PC-9 (cell line): ENCODE measurements at places on chromosomes 2 and 18. TPM values are rescaled to one million over a fixed set of nuclear protein-coding genes. Genes with fewer than 3 reads are reported as not detected.

DNA sequence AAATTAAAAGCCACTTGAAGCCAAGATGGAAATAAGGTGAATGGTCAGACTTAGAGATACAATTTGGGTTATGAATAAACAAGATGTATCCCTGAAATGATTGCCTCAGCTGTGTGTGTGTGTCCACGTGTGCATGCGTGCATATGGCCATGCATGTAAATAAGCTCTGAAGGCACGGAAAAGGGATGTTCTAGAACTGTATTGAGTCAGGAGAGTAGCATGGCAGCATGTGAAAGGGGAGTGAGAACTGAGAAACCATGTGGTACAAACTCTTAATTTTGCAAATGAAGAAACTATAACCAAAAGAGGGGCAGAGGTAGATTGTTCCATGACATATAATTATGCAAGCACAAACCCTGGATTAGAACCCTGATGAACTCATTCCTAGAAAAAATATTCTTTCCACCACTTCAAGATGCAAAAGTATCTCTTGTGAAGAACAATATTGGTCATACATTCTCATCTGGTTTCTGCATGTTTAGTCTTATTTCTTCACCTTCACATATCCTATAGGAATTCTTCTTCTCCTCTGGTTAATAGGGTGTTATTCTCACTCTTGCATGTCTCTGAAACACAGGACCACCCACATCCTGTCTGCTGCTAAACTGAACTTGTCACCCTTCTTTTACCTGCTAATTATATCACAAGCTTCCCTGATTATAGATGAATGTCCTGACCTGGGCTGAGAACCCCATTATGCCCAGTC is 455.8 kb downstream of the SETBP1 start:
- no peak for DNase-seq
- H3K36me3 ChIP-seq: no peaks in the 10 kb centered on the region
- no peak overlapping the region for H3K4me3 ChIP-seq
- H3K4me1 ChIP-seq: peaks cover 2% of the 10 kb centered on the region

DNA sequence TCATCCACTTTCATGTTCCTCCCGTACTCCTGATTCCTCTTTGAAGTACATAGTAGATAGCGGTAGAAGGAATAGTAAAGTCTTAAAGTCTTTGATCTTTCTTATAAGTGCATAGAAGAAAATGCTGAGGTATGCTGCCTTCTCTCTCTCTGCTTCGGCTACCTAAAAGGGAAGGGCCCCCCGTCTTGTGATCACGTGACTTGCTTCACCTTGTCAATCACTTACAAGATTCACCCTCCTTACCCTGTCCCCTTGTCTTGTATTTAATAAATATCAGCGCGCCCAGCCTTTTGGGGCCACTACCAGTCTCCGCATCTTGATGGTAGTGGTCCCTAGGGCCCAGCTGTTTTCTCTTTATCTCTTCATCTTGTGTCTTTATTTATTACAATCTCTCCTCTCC is 932.2 kb upstream of the FANCL start:
- H3K36me3 ChIP-seq: no peaks in the 10 kb centered on the region
- DNase-seq: peak; percentile 33
- H3K27ac ChIP-seq: no peak overlapping the region
- H3K4me1 ChIP-seq: no peaks in the 10 kb centered on the region
- no peak overlapping the region for H3K4me3 ChIP-seq

The REG3A gene
- not detected in 2 replicates for total RNA-seq

The ESPNL gene
- total RNA-seq: 1.1 and 2.2 TPM in 2 replicates

DNA sequence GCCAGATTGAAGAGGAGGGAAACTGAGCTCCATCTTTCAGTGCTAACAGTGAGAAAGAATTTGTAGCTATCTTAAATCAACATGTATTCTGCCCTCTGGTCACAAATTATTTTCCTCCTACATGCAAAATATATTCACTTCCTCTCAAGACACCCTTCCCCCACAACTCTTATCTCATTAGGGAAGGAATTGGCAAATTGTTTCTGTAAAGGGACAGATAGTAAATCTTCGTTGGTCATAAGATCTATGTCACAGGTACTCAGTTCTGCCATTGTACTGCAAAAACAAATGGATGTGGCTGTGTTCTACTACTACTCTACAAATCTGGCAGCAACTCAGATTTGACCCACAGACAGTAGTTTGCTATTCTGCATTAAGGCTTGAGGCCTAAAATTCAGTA is 53.0 kb upstream of the CYP20A1 start:
- no peaks in the 10 kb centered on the region for H3K4me1 ChIP-seq
- H3K4me3 ChIP-seq: no peak overlapping the region
- no peak overlapping the region for H3K27ac ChIP-seq
- H3K36me3 ChIP-seq: no peaks in the 10 kb centered on the region

- H3K36me3 ChIP-seq: no peaks in the 10 kb centered on the region
- H3K4me3 ChIP-seq: no peak overlapping the region
- no peaks in the 10 kb centered on the region for H3K27me3 ChIP-seq
- peaks cover 16% of the 10 kb centered on the region for H3K4me1 ChIP-seq
- H3K27ac ChIP-seq: no peak overlapping the region
- DNase-seq: no peak
These were observed 25.1 kb upstream of the SOS1 start for GRCh38 chr2:39145906-39146421.

DNA sequence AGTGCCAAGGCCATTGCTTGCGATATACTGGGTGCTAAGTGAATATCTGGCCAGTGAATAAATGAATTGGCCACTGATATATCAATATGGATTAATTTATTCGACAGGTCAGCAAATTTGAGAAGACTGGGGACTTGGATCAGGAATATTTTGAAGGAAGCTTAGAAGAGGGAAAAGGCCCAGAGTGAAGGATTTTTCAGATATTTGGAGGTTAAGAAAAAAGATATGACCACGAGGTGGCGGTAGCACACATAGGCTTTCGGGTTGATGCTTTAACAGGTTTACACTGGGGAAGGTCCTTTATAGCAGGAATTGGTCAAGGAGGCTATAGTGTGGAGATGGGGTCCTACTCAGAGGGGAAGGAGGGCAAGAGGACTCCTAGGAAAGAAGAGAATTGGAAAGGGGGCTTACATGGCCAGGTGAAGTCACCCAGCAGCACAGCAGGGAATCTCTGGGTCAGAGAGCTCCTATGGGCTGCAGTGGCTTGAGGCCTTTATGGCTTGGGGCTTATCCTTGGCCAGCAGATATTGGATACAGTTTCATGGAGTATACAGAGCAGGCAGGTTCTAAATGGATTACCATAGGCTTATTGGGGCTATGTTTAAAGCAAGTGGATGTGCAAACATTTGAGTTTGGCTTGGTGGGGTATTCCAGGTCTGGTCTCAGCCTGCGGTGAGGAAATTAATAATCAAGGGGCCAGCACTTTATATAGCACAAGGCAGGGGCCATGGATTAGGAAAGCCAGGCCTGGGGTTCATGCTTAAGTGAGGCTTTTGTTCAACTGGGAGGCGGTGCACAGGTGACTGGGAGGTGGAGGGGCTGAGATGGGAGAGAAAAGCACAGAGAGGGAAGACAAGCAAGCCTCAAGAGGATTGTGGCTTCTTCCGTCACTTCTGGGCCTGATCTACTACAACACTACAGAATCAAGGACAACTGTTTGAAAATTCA is 9.7 kb downstream of the IL1RN start:
- no peaks in the 10 kb centered on the region for H3K36me3 ChIP-seq
- peaks cover 15% of the 10 kb centered on the region for H3K4me1 ChIP-seq
- DNase-seq: no peak
- H3K27me3 ChIP-seq: no peaks in the 10 kb centered on the region
- H3K27ac ChIP-seq: no peak overlapping the region
- no peak overlapping the region for H3K4me3 ChIP-seq

DNA sequence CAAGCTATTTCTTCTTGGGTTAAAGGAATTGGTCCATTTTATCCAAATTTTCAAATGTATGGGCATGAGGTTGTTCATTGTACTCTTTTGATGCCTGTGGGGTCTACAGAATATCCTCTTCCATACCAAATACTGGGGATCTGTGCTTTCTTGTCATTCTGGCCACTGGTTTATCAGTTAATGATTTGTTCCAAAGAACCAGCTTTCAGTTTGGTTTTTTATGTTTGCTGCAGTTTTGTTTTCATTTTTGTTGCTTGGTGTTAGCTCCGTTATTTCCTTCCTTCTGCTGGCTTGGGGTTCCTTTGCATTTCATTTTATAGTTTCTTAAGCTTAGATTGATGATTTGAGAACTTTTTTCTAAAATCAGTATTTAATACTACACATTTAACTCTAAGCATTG is 45.5 kb downstream of the SLC66A2 start:
- H3K27ac ChIP-seq: no peak overlapping the region
- H3K27me3 ChIP-seq: no peaks in the 10 kb centered on the region
- DNase-seq: no peak
- no peaks in the 10 kb centered on the region for H3K4me1 ChIP-seq

GRCh38 chr2:232126301-232127099 is 165.0 kb downstream of the DIS3L2 start:
- no peak overlapping the region for H3K4me3 ChIP-seq
- no peak overlapping the region for H3K27ac ChIP-seq
- no peaks in the 10 kb centered on the region for H3K4me1 ChIP-seq
- H3K36me3 ChIP-seq: 0 out of 2 replicates have a peak, but pooled peaks cover 4% of the 10 kb centered on the region
- H3K27me3 ChIP-seq: no peaks in the 10 kb centered on the region
- DNase-seq: no peak

DNA sequence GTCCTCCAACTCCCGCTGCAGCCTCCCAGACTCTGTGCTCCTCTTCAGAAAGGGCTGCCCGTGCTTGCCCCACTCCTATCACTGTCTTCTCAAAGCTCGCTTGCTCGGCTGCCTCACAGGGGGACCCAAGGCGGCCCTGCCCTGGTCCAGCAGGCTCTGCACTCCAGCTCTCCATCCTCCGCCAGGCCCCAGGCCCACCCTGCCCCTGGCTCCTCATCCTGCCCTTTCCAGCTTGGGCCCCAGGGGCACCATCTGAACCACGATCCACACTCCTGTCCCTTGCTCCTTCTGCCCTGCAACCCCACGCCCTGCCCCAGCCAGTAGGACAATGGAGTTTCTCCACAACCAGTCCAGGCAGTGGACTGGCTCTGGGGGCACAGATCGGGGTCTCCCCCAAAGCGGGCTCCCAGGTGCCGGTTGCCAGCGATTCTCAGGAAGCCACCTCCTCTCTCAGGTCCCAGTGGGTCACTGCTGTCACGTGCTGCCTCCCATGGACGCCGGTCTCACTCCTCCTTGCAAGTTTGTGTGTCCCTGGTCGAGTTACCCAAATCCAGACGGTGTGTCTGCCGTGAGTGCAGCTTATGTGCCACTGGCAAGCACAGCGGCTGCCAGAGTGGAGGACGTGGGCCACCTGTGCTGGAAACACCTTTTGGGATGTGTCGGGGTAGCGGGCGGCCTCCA is 238.5 kb downstream of the HDAC4 start:
- no peak overlapping the region for H3K4me3 ChIP-seq
- no peaks in the 10 kb centered on the region for H3K4me1 ChIP-seq
- no peak overlapping the region for H3K27ac ChIP-seq
- DNase-seq: no peak
- no peaks in the 10 kb centered on the region for H3K36me3 ChIP-seq

- DNase-seq: no peak
- H3K36me3 ChIP-seq: no peaks in the 10 kb centered on the region
- H3K27me3 ChIP-seq: peaks cover 33% of the 10 kb centered on the region
- H3K27ac ChIP-seq: no peak overlapping the region
These were observed 198.5 kb upstream of the SMIM21 start for GRCh38 chr18:75625966-75626365.

- no peaks in the 10 kb centered on the region for H3K27me3 ChIP-seq
- peak overlapping the region; percentile 72 for H3K27ac ChIP-seq
- peaks cover 93% of the 10 kb centered on the region for H3K4me1 ChIP-seq
- no peaks in the 10 kb centered on the region for H3K36me3 ChIP-seq
- H3K4me3 ChIP-seq: no peak overlapping the region; the same call in 1 of the 2 replicates
These were observed 29.5 kb downstream of the RAB31 start for GRCh38 chr18:9737472-9738121.

- no peaks in the 10 kb centered on the region for H3K27me3 ChIP-seq
- H3K4me3 ChIP-seq: no peak overlapping the region
- no peak overlapping the region for H3K27ac ChIP-seq
- no peak for DNase-seq
- no peaks in the 10 kb centered on the region for H3K4me1 ChIP-seq
These were observed 16.8 kb upstream of the NEUROD1 start for GRCh38 chr2:181697126-181697525.

DNA sequence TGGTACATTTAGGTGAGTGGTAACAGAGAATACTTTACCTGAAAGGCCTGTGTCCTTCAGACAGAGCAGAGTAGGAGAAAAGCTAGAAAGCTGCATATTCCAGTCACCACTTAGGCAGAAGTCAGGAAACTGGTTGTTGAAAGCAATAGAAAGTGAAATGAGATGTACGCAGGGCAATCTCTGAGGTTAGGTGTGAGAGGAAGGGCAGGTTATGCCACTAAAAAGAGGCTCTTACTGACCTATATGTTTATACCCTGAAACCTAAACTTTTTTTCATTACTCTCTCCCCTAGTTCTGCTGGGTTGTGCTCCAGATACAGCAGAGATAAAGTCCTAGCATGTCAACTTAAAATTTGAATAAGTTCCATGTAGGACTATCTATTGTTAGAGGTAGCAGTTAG is 93.5 kb downstream of the COX7A2L start:
- no peak overlapping the region for H3K4me3 ChIP-seq
- no peaks in the 10 kb centered on the region for H3K36me3 ChIP-seq
- no peaks in the 10 kb centered on the region for H3K27me3 ChIP-seq
- DNase-seq: no peak
- no peaks in the 10 kb centered on the region for H3K4me1 ChIP-seq

- DNase-seq: no peak
- no peaks in the 10 kb centered on the region for H3K27me3 ChIP-seq
- H3K4me3 ChIP-seq: no peak overlapping the region
- H3K4me1 ChIP-seq: 0 out of 2 replicates have a peak, but pooled peaks cover 8% of the 10 kb centered on the region
These were observed 438.3 kb downstream of the SPAG16 start for GRCh38 chr2:213722565-213722964.

DNA sequence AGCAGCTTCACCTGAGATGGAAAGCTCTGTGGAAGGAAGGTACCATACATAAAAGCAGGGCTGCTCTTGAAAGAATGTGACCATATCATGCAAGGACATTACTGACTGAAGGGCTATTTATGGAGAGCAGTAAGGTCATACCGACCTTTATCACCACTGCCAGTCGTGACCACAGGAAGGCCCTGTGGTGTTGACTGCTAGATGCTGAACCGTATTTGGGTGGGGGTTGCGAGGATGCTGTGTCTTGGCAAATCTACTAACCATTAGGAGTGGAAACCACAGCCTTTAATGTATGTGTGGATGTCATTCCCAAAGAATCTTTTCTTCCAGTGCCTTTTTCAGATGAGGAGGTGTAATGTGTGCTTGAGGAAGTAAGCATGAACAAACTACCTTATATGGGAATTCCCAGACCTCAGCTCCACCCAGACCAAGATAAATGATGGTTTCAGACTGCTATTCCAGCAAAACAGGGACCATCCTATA is 60.8 kb downstream of the LIMS1 start:
- no peak overlapping the region for H3K4me3 ChIP-seq
- no peaks in the 10 kb centered on the region for H3K36me3 ChIP-seq
- DNase-seq: peak; percentile 73
- peaks cover 29% of the 10 kb centered on the region for H3K4me1 ChIP-seq

DNA sequence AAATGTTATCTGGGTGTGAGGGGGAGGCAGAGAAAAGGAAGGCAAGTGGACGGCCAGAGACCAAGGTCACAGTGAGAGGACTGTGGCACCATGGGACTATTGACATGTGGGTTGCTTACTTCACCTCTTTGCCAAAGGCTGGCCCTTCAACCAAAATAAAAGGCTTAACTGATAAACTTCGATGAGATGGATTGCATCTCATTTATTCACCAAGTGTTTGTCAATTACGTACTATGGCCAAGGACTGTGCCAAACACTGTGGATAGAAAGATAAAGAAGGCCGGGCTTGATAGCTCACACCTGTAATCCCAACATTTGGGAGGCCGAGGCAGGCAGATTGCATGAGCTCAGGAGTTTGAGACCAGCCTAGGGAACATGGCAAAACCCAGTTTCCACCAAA is 98.7 kb upstream of the CCBE1 start:
- no peak for DNase-seq
- no peaks in the 10 kb centered on the region for H3K27me3 ChIP-seq
- no peaks in the 10 kb centered on the region for H3K4me1 ChIP-seq
